ENCODE measurements at places on chromosomes 4 and X.

- no peak for DNase-seq
Observed at GRCh38 chr4:124423160-124423559, 289.4 kb downstream of the ANKRD50 start.

DNA sequence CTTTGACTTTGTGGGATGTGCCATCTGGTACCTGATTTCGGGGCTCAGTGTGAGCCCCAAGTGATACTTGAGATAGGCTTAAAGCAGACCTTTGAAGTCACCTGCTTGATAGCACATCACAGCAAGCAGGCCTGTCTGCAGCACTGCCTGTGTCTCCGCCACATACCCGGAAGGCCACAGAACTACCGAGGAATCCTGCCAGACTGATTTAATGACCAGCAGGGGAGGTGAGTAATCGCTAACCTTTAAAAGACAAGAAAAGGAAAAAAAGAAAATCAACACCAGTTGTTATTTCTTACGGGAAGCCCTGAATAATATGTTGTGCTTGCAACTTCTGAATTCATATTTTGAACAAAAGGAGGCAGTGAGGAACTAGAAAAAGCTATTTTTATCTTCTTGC, 6.8 kb downstream of the PTCHD1 start:
- no peak for DNase-seq

DNA sequence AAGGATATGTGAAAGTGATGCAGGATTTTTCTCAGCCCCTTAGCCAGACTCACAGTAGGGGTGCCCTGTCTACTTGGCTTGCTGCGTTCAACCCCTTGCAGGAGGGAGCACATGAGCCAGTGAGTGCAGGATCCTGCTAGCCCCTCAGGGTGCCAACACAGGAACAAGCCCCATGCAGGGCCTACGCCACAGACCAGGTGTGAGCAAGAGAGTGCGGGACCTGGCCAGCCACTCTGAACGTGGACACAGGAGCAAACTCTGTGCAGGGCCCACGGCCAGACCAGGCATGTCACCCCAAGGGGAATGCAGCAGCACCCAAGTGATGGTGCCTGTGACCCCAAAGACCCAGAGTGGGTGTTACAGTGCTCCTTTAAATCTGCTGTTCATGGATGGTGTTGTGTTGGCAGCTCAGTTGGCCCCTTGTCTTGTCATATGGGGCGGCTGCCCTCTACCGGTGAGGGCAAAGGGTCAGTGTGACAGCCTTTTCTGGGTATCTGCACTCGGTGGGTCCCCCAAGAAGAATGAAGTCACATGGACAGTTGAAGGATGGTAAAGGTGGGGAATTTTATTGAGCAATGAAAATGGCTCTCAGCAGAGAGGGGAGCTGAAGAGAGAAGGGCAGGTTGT, 188.4 kb upstream of the MAOA start:
- DNase-seq, result no peak

GRCh38 chr4:54658252-54659093, 716 bp downstream of the KIT start:
- DNase-seq, result no peak

DNA sequence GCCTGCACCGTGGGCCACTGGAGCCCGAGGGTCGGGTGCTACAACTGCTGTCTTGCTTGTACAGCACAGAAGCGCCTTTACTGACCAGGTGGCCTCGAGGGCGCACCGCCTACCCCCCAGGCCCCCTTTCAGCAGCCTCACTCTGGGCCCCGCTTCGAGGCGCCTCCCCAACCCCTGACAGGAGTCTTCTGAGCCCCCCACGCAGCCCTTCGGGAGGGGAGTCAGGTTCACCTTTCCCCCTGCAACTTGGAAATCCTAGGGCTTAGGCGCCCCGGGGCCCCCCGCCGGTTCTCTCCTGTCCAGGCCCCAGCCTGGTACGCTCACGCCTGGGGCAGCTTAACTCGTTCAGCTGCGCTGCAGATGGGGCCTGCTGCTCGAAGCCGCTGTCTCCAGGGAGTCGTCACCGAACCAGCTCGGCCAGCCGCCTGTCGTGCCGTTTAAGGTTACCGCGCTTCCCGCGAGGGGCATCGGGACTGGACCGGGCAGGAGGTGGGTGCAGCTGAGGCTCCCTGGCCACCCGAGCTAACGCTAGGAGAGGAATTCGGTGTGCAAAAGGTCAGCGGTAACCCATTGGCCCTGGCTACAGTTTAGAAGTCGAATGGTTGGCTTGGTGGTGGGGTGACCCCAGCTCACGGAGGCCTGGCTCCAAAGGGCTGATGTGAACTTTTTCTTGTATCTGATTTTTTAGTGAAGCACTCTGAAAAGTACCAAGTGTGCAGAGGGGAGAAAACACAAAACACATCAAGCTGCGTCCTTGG, 58.9 kb upstream of the BCOR start:
- DNase-seq, result no peak

DNA sequence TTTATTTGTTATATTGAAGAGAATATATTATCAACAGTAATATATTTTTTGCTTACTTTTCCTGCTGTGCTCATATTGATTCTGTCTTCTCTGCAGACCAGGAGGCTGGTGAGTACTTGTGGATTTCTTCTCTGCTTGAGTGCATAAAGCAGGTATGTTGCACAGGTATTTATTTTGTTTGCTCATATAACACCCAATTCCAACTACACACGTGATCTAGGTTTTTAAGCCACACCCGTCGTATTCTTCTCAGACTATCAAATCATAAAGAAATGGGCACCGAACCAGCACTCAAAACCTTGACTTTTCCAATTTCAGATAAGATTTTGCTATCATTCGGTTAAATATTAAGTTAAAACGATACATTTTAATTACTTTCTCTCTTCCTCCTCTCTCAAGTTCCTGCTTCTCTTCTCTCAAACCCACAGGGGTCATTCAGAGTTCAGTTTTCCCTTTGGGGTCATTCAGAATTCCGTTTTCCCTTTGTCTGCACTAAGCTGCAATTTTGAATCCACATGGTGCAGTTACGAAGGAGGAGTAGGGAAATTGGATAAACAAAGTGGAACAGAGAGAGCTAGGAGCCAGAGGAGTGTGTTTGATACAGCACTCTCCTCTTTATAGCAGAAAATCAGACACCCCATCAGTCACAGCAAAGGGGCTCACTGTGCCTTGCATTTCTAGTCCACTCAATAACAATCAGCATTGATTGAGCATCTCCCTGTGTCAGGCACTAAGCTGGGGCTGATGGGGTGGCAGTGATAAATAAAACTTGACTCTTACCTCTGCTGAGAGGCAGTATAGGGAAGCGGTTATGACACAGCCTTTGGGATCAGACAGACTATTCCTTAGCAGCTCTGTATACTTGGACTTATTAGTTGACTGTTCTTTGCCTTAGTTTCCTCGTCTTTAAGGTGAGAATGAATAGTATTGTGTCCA, at the start of gene ADH1C:
ADH1C (minus strand) TSS at position 145 of the 936 bp plus-strand sequence; CDS start at position 74, 71 bp downstream.
- DNase-seq, result no peak

DNA sequence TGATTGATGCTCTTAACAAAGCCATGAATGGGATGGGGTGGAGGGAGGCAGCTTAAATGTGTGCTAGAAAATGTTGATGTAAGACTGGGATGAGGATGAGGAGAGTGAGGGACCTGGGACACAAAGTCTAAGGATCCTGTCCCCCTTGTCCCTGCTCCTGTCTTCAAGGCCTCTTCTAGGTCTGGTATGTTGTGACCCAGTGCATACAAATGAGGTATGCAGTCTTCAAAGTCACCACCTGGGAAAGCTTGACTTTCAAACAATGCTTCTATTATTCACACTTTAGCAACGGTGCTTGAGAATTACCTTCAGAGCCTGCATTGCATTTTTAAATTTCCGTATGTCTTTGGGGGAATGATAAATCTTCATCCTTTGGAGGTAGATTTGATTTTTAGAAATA, 88.4 kb upstream of the SLC34A2 start:
- DNase-seq, result no peak

- no peak for DNase-seq
Observed at GRCh38 chr4:177573507-177573906, 131.3 kb upstream of the AGA start.

- DNase-seq, result no peak
Observed at GRCh38 chr4:48090621-48091020, 43.4 kb downstream of the TXK start.
